A549 treated with GW870086 at 1 μM for 4 hours (cell line): ENCODE measurements at places on chromosomes 5 and 9. TPM values are rescaled to one million over a fixed set of nuclear protein-coding genes. Genes with fewer than 3 reads are reported as not detected.

ADAMTS2 gene
- 0.05 to 0.16 TPM (median 0.12 TPM) in 4 of 5 replicates, not detected in the other for total RNA-seq

SLC24A2 gene
- total RNA-seq = not detected in 5 replicates

NTNG2 gene
- total RNA-seq = 0.93 to 2.6 TPM (median 1.5 TPM) in 5 replicates

SV2C gene
- total RNA-seq = 0.03 TPM in 1 of 5 replicates, not detected in the others

AJM1 gene
- total RNA-seq = 4.0 to 4.7 TPM (median 4.2 TPM) in 5 replicates

PCDHGC5 gene
- 0.05 to 0.06 TPM in 2 of 5 replicates, not detected in the others for total RNA-seq

PAM gene
- total RNA-seq = 21.8 to 26.1 TPM (median 23.7 TPM) in 5 replicates

CAMK4 gene
- 0.01 to 0.05 TPM in 2 of 5 replicates, not detected in the others for total RNA-seq

STPG3 gene
- not detected in 5 replicates for total RNA-seq

BNC2 gene
- total RNA-seq = 5.2 to 7.5 TPM (median 6.6 TPM) in 5 replicates

LPAR1 gene
- 14.2 to 17.9 TPM (median 15.0 TPM) in 5 replicates for total RNA-seq

IFNA21 gene
- not detected in 5 replicates for total RNA-seq

TSTD2 gene
- total RNA-seq = 8.2 to 12.3 TPM (median 10.0 TPM) in 5 replicates
